ENCODE measurements at places on chromosomes 3 and 15.

DNA sequence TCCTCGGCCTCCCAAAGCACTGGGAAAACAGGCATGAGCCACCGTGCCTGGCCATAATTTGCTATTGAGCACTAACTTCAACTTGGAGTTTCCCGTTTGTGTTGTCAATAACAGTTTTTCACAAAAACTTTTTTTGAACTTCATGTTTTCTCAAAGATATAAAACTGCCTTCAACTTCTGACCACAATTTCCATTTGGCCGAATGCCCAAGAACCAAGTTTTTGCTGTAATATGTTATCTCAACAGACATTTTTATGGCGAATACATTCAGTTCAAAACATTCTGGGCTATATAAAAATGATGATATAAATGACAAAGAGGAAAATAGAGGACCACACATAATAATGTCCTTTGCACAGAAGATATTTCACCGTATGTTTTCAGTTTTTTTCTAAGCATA lies 56.4 kb downstream of the NEDD4 start:
- no peak for DNase-seq

- no peak for DNase-seq
Measured at GRCh38 chr15:55297315-55297714, 7.7 kb upstream of the RAB27A start.

GRCh38 chr3:46138581-46138980 lies 69.5 kb downstream of the CCR1 start:
- DNase-seq, result no peak

GRCh38 chr3:173943264-173943663 lies 545.7 kb downstream of the NLGN1 start:
- no peak for DNase-seq

GRCh38 chr15:97517737-97518136 lies 442.8 kb upstream of the ARRDC4 start:
- no peak for DNase-seq

Data from activated CD8-positive, alpha-beta memory T cell treated with anti-CD3 and anti-CD28 coated beads for 4 hours (primary cell).